GOT3 (cell line): ENCODE measurements at places on chromosomes 11 and 22.

- peak; percentile 17 for DNase-seq
Observed at GRCh38 chr22:37196539-37197450, 8.7 kb upstream of the C1QTNF6 start.

DNA sequence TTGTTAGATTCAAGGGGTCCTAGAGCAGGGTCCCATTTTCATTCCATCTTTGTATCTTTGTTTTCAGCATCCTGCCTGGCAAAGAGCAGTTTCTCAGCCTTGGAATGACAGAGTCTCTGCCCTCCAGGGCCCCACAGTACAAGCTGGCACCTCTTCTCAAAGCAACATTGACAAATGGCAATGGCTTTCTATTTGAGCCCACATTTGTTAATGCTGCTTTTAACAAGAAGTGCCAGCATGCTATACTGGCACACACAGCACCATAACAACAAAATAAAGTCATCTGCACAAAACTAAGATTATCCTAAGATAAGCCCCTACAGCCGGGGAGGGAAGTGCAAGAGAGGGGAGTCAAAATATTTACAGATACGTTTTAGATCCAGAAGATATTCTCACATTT lies 309.7 kb upstream of the C11orf87 start:
- no peak for DNase-seq

- DNase-seq, result no peak
Observed at GRCh38 chr11:12148466-12148865, 38.1 kb downstream of the MICAL2 start.

DNA sequence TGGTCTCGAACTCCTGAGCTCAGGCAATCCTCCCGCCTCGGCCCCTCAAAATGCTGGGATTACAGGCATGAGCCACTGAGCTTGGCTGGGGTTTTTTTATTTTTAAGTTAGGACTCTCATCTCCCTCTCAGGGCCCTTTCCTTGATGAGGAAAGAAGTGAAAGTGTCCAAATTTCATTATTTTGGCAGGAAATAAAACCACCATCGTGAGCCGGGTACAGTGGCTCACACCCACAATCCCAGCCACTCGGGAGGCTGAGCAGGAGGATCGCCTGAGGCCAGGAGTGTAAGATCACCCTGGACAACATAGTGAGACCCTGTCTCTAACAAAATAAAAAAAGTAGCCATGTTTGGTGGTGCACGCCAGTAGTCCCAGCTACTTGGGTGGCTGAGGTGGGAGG lies 99.4 kb downstream of the FBXO7 start:
- DNase-seq, result no peak

DNA sequence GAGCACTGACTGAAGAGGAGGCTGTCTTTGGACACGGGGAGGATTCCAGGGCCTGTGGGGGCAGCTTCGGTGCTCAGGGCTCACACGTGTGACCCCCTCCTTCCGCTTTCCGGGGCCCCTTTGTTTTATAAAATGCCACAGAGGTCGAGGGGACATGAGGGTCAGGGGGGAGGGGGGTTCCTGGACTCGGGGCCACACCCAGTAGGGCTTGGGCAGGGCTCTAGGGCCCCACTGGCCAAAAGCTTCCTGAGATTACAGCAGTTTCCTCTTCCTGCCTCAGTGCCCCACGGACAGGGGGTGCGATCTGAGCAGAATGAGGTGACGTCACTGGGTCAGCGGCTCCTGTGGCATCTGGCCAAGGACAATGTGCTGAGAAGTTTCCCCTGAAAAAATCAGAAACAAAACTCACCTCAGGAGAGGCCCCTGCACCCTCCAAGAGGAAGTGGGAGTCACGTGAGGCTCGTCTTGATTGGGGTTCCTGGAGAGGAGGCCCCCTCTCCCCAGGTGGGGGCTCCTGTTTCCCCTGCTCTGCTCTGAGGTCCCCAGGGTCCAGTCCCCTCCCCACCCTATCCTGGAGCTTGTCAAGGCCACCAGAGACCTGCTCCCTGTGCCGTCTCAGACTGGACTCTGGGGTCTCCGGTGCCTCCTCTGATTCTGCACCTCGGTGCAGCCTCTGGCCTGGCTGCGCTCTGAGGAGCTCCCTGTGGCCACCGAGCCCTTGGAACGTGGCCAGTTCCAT lies 6.4 kb upstream of the IFITM3 start:
- no peak for DNase-seq

- DNase-seq, result no peak
Observed at GRCh38 chr11:64352099-64352994, 6.6 kb upstream of the RPS6KA4 start.

GRCh38 chr11:63682066-63683021 lies 1.0 kb downstream of the RTN3 start:
- DNase-seq, result no peak

DNA sequence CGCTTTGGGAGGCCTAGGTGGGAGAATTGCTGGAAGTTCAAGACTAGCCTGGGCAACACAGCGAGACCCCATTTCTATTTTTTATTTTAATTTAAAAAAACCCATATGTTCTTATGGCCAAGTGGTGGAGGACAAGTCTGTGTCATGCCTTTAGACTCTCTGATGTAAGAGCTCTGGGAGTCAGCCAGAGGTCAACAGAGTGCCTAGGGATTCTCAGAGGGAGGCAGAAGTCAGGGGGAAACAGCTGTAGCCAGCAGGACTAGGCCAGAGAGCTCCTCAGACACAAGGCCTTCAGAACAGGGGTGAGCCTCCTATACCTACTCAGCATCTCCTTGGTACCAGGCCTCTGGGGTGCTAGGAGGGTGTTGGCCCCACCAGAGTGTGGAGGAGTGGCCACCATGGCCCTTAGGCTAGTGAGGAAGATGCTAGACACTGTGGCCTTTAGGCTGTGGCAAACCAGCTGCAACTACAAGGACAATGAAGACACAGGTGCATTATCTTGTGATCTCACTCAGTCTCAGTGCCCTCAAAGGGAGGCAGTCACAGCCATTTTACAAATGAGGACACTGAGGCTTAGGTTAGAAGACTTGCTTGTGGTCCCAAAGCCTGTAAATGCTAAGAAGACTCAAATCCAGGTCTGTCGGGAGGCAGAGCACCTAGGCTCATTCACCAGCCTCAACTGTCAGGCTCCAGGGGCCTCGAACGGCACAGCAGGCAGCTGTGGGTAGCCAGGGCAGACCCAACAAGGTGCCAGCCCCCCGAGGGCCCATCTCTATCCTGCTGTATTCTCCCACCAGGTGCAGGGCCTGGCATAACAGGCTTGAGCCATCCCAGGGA lies 5.0 kb downstream of the ZP1 start:
- no peak for DNase-seq

DNA sequence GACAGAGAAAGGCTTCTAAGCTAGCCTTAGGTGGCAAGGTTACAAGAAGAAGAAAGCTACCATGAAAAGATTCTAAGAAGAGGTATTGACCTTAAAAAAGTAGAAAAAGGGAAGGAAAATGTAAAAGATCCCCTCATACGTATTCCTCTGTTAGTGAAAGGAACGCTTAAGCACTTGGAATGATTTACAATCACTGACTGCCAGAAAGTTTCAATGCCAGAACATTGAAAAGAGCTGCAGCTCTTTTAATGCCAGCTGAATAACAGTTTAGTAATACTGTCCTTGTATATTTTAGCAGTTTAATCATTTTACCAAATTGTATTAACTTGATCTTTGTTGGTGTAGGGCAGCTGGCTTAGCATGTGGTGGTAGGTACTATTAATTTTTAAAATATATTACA lies 650.7 kb downstream of the FAM181B start:
- no peak for DNase-seq

DNA sequence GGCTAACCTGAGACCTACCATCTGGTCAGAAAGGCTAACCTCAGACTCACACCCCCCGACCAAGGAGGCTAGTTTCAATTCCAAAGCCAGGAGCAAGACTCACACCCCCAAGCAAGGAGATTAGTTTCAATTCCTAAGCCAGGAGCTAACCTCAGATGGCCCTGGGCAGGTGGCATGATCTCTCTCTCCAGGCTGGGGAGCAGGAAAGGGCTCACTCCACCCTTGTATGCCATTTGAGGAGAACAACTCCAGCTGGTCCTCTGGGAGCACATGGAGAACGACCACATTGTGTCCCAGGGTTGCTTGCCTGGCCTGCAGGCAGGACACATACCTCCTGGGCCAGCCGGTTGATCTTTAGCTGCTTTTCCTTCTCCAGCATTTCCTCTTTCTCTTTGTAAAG lies 32.6 kb downstream of the USH1C start:
- DNase-seq, result no peak

- DNase-seq, result no peak
Observed at GRCh38 chr11:108818971-108819370, 154.1 kb downstream of the DDX10 start.

DNA sequence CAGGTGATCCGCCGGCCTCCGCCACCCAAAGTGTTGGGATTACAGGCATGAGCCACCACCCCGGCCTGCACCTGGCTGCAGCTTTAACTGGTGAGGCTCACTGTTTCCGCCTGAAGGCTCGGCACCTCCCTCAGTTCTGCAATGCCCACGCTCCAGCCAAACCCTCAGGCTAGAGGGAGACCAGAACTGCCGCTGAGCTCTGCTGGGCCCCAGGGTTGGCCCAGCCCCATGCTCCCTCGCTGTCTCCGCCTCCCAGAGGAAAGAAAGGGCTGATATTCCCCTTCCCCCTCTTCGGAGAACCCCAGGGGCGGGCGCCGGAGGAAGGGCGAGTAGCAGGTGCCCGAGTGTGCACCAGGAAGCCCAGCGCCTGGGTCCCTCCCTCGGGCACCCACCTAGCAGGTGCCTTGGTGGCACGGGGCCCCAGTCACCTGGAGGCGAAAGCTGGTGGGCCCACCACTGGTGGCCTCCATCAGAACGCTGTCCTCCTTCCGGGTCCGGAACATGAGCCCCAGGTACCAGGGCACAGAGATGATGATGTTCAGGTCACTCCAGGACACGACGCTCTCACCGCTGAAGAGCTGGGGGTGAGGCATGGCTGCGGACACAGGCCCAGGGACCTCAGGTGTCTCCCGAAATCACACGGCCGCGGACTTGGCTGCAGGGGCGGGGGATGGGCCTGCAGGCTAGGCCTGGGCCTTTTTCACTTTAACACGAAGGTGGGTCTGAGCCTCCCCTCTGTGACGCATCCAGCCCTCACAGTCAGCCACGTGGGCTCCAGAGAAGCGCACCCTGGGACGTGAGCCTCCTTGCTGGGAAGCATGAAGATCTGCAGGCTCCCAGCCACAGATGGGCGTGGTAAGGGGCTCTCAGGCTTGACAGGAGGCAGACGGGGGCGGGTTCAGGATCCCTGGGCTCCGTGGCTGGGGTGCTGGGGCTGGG lies 73.3 kb downstream of the TRMU start:
- DNase-seq, result no peak

- DNase-seq, result no peak
Observed at GRCh38 chr22:28736301-28737155, 5.1 kb downstream of the CHEK2 start.

DNA sequence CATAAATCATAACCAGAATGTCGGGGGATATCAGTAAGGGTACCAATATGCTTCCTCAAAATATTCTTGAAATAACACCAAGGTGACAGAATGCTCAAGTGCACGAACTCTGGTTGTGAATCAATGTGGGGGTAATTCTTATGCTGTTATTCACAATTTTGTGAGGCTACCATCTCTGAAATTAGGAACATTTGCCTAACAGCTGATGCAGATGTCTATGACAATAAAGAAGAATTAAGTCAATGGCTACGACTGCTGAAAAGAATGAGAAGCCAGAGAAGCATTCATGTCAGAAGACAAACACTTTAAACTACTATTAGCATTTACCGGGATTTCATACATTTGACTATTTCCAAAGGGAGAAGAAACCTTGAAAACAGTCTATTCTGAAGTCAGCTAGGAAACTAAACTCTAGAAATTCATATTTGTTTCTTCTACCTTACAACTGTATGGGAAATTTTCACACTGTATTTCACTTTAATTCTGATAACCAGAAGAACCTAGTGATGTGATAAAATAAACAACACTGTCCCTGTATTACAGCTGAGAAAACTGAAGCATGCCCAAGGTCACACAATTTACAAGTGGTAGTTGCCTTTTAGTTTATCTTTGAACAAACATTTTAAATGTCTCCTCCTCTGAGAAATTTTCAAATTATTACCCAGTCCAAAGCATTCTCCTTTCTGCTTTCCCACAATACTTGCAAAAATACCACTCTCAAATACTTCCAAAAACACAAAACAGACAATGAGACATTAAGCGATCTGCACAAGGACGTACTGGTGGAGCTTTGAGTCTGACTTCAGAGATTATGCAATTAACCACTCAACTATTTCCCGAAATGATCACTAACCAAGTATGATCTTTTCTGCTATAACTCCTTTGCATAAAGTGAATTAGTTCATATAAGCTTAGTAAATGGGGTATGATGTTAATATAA lies 18.0 kb upstream of the ARHGAP32 start:
- DNase-seq, result no peak

DNA sequence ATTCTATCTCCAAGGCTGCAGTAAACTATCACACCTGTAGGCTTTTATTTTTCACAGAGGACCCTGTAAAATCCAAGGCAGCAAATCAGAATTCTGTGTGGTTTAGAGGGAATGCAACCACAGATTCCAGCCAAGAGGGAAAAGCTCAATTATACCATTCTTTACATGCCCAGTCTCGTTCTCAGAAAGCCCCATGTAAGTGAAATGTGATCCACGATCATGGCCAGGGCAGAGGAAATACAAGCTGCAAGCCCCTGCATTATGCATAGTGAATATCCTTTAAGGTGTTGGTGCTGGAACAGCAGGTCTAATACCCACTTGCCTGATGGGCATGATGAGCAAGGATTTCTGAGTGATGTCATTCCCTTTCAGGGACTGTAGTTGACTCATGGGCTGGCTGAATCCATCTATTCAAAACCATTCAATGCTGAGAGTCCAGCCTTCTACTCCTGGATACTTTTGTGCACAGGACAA lies 198.7 kb upstream of the MTMR2 start:
- DNase-seq, result no peak

- DNase-seq, result peak; percentile 24
Observed at GRCh38 chr11:33802194-33802950, 28.1 kb upstream of the FBXO3 start.

DNA sequence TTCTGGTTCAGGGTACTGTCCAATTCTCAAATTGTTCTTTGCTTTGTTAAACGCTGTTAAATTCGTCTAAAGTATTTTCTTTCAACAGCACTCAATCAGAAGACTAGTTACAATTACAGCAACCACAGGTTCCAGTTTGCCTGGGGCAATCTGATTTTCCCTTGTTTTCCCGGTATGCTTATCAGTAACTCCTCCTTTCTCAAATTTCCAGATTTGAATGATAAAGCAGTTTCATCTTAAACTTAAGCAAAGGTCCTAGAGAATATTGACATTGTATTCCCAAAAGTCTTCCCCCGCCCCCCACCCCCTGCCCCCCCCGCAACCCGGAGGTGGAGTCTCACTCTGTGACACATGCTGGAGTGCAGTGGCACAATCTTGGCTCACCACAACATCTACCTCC lies 10.5 kb upstream of the USP28 start:
- DNase-seq, result no peak

GRCh38 chr11:75600356-75600755 lies 38.3 kb downstream of the SERPINH1 start:
- DNase-seq, result no peak
